HFFc6 (cell line): ENCODE measurements at places on chromosomes 11 and 22. TPM values are rescaled to one million over a fixed set of nuclear protein-coding genes. Genes with fewer than 3 reads are reported as not detected.
A peak's percentile ranks its signal among the peaks of the same experiment; 100 is the strongest.

- H3K36me3 ChIP-seq, result no peaks in the 10 kb centered on the region
- H3K27me3 ChIP-seq, result no peaks in the 10 kb centered on the region
- no peak overlapping the region for H3K4me3 ChIP-seq
These were observed 34.3 kb downstream of the ETS1 start for GRCh38 chr11:128552783-128553661.

GRCh38 chr11:105241136-105241535 is 101.6 kb upstream of the CARD18 start:
- 0 out of 2 replicates have a peak overlapping the region, but pooled peaks have one; percentile 5 for H3K27ac ChIP-seq
- no peak overlapping the region for H3K4me3 ChIP-seq
- H3K4me1 ChIP-seq, result peaks cover 63% of the 10 kb centered on the region
- no peak for DNase-seq
- H3K36me3 ChIP-seq, result peaks cover 21% of the 10 kb centered on the region

GRCh38 chr22:35846804-35847203 is 129.1 kb downstream of the APOL5 start:
- no peak for DNase-seq
- H3K4me3 ChIP-seq, result no peak overlapping the region
- no peak overlapping the region for H3K27ac ChIP-seq
- H3K27me3 ChIP-seq, result no peaks in the 10 kb centered on the region
- no peaks in the 10 kb centered on the region for H3K36me3 ChIP-seq

GRCh38 chr11:121291896-121292494 is 576 bp upstream of the SC5D start:
- peak overlapping the region; percentile 92 for H3K4me3 ChIP-seq
- no peak for DNase-seq
- H3K36me3 ChIP-seq, result peaks cover 5% of the 10 kb centered on the region; the same call in 1 of the 2 replicates

The ROM1 gene
- total RNA-seq, result 3.1 and 4.8 TPM in 2 replicates

DNA sequence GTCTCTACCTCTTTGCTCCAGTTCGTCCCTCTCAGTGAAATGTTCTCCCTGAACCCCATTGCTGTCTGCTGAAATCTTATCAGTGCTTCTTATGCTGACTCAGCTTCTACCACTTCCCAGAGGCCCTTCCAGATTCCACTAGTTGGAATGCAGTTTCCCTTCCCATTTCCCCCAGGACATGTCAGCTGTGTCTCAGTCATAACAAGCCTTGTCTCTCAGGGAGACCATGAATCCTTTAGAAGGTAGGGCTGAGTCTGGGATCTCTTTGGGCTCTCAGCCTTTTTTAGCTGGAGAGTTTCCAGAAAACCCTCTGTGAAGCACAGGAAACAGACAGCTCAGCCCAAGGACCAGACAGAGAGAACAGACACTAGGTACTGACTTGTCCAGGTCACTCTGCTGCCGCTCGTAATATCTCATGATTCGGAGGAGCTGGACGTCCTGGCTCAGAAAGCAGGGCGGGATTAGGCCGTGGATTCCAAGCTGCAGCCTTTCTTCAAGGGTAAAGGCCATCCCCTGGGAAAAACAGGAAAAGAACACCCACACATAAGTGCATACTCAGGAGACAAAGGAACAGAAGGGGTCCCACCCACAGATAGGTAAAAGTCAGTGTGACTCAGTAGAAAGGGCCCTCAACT is 113.0 kb downstream of the ME3 start:
- DNase-seq, result peak; percentile 86
- peaks cover 37% of the 10 kb centered on the region for H3K4me1 ChIP-seq
- no peaks in the 10 kb centered on the region for H3K27me3 ChIP-seq
- H3K36me3 ChIP-seq, result peaks cover 7% of the 10 kb centered on the region

DNA sequence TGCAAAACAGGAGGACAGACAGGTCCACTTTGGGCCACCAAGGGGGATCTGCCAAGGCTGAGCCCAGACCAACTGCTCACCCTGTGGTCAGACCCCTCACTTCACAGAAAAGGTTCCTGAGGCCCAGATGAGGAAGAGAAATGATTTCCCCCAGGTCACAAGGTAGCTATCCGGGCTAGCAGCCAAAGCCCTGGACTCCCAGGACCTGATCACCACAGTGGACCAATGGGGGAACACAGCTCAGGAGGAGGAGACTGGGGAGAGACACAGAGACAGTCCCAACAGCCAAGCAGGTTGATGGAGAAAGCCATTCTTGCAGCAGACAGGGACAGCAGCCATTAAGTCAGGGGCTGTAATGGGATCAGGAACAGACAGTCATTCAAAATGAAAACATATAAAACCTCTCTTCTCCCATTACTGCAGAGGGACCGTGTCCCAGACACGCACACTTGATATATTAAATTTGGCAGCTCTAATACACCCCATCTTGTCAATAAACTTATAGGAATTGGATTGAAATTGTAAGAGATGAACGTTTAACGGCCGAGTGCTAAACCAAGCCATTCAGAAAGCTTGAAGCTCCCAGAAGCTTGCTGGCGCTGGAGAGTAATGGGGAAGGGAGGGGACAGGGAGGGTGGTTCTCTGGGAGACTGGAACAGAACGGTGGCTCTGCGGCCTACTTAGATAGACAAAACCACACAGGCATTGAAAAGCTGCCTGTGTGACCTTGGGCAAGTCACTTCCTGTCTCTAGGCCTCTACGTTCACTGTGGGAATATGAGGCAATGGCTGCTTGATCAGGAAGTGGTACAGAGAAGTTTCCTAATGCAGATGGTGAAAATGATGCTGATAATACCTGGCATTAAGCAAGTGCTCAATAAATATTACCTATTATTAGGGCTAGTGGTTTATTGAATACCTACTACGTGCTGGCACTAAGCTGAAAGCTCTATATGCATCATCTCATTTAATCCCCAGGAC is 16.0 kb downstream of the ZMAT5 start:
- H3K27ac ChIP-seq, result no peak overlapping the region
- no peak for DNase-seq
- peaks cover 2% of the 10 kb centered on the region for H3K27me3 ChIP-seq

The SYT8 gene
- total RNA-seq, result not detected in 3 replicates

DNA sequence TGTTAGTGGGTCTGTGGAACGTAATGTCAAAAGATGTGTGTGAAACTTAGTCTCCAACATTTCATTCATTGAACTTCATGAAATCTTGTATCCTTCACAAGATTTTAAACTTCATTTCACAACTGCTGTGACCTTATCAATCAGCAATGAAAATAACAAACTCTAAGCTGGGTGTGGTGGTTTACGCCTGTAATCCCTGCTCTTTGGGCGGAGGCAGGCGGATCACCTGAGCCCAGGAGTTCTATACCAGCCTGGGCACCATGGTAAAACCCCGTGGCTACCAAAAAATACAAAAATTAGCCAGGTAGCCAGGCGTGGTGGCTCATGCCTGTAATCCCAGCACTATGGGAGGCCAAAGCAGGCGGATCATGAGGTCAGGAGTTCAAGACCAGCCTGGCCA is 5.1 kb downstream of the CHKA start:
- H3K36me3 ChIP-seq, result peaks cover 5% of the 10 kb centered on the region; the same call in 1 of the 2 replicates
- no peak overlapping the region for H3K27ac ChIP-seq
- no peak overlapping the region for H3K4me3 ChIP-seq
- peaks cover 27% of the 10 kb centered on the region for H3K4me1 ChIP-seq
- no peaks in the 10 kb centered on the region; the same call in 1 of the 2 replicates for H3K27me3 ChIP-seq
- DNase-seq, result no peak

GRCh38 chr22:46029036-46029435 is 52.1 kb upstream of the WNT7B start:
- H3K36me3 ChIP-seq, result no peaks in the 10 kb centered on the region
- peaks cover 10% of the 10 kb centered on the region for H3K27me3 ChIP-seq
- no peak overlapping the region for H3K4me3 ChIP-seq
- DNase-seq, result no peak
- H3K4me1 ChIP-seq, result peaks cover 22% of the 10 kb centered on the region

- H3K4me3 ChIP-seq, result peak overlapping the region; percentile 56; the same call in 1 of the 2 replicates
- H3K36me3 ChIP-seq, result peaks cover 10% of the 10 kb centered on the region; the same call in 1 of the 2 replicates
- H3K4me1 ChIP-seq, result peaks cover 39% of the 10 kb centered on the region
- H3K27me3 ChIP-seq, result no peaks in the 10 kb centered on the region; the same call in 1 of the 2 replicates
These were observed 16.5 kb upstream of the CDC42EP2 start for GRCh38 chr11:65298131-65298535.

DNA sequence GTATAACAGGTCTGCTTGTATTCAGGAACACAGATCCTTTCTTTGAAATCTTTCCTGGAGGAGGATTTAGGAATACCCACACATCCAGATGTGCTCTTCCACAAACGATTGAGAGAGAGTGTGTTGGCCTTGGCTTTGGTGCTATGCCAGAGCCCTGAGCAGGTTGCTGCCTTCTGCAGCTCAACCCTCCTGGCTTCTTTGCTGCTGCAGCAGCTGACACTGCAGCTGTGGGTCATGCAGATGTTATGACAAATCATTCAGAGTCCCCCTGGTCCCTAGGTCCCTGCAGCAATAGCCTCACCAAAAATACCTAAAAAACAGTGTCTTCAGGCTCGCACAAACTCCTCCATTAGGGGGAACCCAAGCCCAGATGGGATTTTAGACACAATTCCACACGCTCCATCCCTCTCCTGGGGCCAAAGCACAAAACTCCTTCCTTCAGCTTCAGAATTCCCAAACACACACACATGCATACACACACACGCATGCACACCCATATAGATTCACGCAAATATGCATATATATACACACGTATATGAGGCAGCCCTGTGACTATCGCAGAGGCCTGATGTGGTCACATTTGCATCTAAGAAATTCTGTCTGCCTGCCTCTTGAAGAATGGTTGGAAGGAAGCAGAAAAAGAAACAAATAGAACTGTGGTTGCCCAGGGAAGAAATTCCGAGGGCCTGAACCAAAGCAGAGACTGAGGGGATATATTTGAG is 35.4 kb downstream of the SLN start:
- no peak overlapping the region for H3K27ac ChIP-seq
- H3K36me3 ChIP-seq, result no peaks in the 10 kb centered on the region
- H3K27me3 ChIP-seq, result peaks cover 21% of the 10 kb centered on the region
- H3K4me3 ChIP-seq, result no peak overlapping the region
- H3K4me1 ChIP-seq, result no peaks in the 10 kb centered on the region

DNA sequence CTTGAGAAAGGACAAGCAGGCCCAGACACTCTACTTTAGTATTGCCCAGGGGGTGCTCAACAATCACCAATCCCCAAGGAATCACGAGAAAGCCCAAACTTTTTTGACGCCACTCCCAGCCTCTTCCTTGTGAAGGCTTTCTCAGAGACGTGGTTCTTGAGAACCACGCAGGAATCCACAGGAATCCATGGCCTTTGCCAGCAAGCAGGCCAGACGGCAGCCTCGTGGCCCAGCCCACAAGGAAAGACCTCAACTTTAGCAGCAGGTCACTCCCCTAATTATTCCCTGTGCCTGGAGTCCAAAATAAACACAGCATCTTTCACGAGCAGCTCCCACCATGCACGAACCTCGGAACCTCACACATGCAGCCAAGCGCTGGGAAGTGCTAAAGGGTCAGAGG is 104.2 kb downstream of the WT1 start:
- DNase-seq, result no peak
- H3K4me3 ChIP-seq, result no peak overlapping the region
- no peaks in the 10 kb centered on the region for H3K36me3 ChIP-seq
- peaks cover 17% of the 10 kb centered on the region for H3K27me3 ChIP-seq
- H3K27ac ChIP-seq, result no peak overlapping the region
- H3K4me1 ChIP-seq, result no peaks in the 10 kb centered on the region; the same call in 1 of the 2 replicates

GRCh38 chr11:31295308-31295707 is 74.2 kb downstream of the DCDC1 start:
- H3K4me1 ChIP-seq, result no peaks in the 10 kb centered on the region
- no peaks in the 10 kb centered on the region for H3K36me3 ChIP-seq
- no peaks in the 10 kb centered on the region; the same call in 1 of the 2 replicates for H3K27me3 ChIP-seq
- H3K4me3 ChIP-seq, result no peak overlapping the region
- no peak overlapping the region for H3K27ac ChIP-seq

DNA sequence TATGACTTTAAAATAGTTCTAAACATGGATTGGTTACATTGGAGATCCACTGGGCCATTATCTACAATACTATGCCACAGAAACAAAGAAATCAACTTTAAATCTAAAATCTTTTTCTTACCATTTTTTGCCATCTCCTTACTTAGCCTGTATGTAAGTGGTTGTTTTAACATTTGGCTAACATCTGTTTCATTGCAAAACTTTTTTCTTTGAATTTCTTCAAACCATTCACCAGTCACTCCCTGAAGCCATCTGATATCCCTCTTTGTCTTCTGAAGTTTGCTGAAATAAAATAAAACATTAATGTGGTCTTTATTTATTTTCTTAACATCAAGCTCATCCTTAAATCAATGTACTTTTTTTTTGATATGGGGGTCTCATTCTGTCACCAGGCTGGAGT is 43.3 kb upstream of the POGLUT3 start:
- peaks cover 10% of the 10 kb centered on the region; the same call in 1 of the 2 replicates for H3K4me1 ChIP-seq
- DNase-seq, result no peak
- no peaks in the 10 kb centered on the region for H3K36me3 ChIP-seq
- H3K27ac ChIP-seq, result no peak overlapping the region
- peaks cover 34% of the 10 kb centered on the region for H3K27me3 ChIP-seq

The DKK3 gene
- total RNA-seq, result 616 to 832 TPM (median 827 TPM) in 3 replicates

The DGCR6 gene
- total RNA-seq, result 0.60 to 1.8 TPM (median 1.1 TPM) in 3 replicates

DNA sequence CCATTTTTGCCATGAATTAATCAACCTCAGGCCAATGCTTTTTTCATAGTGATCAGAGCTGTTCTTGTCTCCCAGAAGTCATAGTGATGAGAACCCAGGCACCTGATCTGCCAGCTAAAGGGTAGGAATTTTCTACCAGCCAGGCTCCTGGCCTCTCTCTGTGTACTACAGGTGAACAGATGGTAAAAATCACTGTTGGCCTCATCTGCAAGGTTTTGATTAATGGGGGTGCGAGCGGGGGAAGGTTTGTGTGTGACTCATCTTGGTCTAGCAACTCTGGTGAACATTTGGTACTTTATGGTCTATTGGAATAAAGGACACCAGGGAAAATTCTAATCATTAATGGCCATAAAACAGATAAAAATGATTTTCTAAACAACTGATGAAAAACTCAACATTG is 14.4 kb upstream of the APOL4 start:
- no peak overlapping the region for H3K27ac ChIP-seq
- no peak for DNase-seq
- H3K4me1 ChIP-seq, result no peaks in the 10 kb centered on the region
- no peaks in the 10 kb centered on the region for H3K36me3 ChIP-seq
- peaks cover 66% of the 10 kb centered on the region for H3K27me3 ChIP-seq

- peaks cover 27% of the 10 kb centered on the region for H3K4me1 ChIP-seq
- H3K36me3 ChIP-seq, result peaks cover 17% of the 10 kb centered on the region
- peaks cover 1% of the 10 kb centered on the region for H3K27me3 ChIP-seq
These were observed 6.6 kb downstream of the DPF2 start for GRCh38 chr11:65340226-65340625.

The B4GALNT4 gene
- total RNA-seq, result 6.8 to 10.8 TPM (median 9.8 TPM) in 3 replicates

GRCh38 chr11:71144010-71144409 is 108.4 kb downstream of the SHANK2 start:
- peaks cover 4% of the 10 kb centered on the region; the same call in 1 of the 2 replicates for H3K36me3 ChIP-seq
- no peak overlapping the region for H3K4me3 ChIP-seq
- peaks cover 3% of the 10 kb centered on the region for H3K27me3 ChIP-seq
- DNase-seq, result no peak

GRCh38 chr11:22476589-22476988 is 138.4 kb downstream of the SLC17A6 start:
- DNase-seq, result no peak
- H3K36me3 ChIP-seq, result no peaks in the 10 kb centered on the region
- H3K4me1 ChIP-seq, result no peaks in the 10 kb centered on the region
- H3K27ac ChIP-seq, result no peak overlapping the region
- no peak overlapping the region for H3K4me3 ChIP-seq

The MAP6 gene
- 0.87 to 4.3 TPM (median 2.9 TPM) in 3 replicates for total RNA-seq

GRCh38 chr11:118430956-118431355 is 5.3 kb upstream of the KMT2A start:
- H3K4me1 ChIP-seq, result peaks cover 26% of the 10 kb centered on the region
- H3K27me3 ChIP-seq, result peaks cover 5% of the 10 kb centered on the region
- no peak overlapping the region for H3K27ac ChIP-seq
- DNase-seq, result no peak
- no peak overlapping the region for H3K4me3 ChIP-seq
